ENCODE measurements at places on chromosomes 4 and X.

DNA sequence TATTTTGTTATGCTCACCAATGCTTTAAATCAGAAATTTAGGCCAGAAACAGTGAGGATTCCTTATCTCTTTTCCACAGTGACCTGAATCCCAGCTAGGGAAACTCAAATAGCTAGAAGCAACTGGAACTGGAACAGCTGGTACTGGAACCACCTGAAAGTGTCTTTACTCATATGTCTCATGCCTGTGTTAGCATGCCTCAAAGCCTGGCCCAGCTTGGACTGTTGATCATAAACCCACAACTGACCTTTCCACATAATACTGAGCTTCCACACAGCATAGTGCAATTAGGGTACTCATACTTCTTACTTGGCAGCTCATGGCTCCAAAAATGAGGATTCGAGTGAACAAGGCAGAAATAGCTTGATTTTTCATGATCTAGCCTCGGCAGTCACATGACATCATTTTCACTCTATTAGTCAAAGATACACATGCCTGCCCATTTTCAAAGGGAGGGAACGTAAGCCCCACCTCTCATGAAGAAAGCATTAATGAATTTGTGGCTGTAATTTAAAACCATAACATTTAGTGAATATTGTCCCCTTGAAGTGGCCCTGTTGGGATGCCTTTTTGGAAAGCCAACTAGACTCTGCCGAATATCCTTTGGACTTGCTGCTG lies 80.8 kb upstream of the ACSL1 start:
- DNase-seq = no peak

GRCh38 chrX:6372981-6373380 lies 144.3 kb upstream of the NLGN4X start:
- no peak for DNase-seq

DNA sequence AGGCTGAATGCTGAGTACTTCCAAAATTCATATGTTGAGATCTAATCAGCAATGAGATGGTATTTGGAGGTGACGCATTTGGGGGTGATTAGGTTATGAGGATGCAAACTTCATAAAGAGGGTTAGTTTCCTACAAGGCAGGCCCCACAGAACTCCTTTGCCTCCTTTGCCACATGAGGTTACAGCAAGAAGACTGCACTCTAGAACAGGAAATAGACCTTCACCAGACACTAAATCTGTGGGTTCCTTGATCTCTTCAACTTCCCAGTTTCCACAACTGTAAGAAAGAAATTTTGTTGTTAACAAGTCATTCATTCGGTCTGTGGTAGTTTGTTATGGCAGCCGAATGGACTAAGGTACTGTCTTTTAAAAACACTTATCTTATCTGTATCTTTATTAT lies 681.9 kb upstream of the HS3ST1 start:
- no peak for DNase-seq

DNA sequence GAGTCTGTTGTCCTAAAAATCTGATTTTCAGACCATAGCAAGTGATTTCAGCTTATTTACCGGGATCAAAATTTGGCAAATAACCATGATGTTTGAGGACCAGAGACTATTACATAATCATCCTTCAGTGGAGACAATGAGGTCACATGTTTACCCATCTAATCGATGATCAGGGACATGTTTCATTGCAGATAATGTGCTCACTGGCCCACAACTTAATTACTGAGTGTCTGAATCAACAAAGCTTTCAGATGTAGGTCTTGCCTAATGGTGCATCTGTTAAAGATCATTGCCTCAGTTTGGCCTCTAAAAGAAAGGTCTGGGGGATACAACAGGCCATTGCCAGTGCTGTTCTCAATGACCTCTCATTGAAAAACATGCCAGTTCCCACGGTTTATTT lies 42.8 kb upstream of the KLHL34 start:
- DNase-seq = no peak

GRCh38 chr4:123479944-123480343 lies 83.3 kb downstream of the SPRY1 start:
- DNase-seq = no peak

- DNase-seq = no peak
Measured at GRCh38 chrX:66625525-66625924, 13.4 kb downstream of the EDA2R start.

- no peak for DNase-seq
Measured at GRCh38 chr4:2725380-2725779, 30.8 kb downstream of the TNIP2 start.

DNA sequence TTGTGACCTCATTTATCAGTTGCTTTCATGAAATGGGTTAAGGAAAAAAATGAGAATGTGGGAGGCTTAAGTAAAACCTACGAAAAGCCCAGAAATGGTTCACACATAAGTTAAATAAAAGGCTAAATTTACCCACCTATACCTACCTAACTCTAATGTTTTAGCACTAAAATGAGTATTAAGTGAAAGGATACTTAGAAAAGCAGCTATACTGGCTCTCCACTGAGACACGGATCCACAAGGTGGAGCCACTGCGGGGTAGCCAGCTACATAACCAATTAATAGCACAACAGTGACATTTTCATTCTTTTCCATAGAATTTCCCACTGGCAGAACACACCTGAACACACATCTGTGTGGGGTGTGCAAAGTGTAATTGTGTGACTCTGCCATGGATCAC lies 101.9 kb downstream of the MAML3 start:
- no peak for DNase-seq

- no peak for DNase-seq
Measured at GRCh38 chr4:159145992-159146330, 43.1 kb downstream of the RAPGEF2 start.

- no peak for DNase-seq
Measured at GRCh38 chr4:54746218-54746617, 88.5 kb downstream of the KIT start.

- DNase-seq = no peak
Measured at GRCh38 chr4:8939160-8939839, 67.7 kb upstream of the HMX1 start.

DNA sequence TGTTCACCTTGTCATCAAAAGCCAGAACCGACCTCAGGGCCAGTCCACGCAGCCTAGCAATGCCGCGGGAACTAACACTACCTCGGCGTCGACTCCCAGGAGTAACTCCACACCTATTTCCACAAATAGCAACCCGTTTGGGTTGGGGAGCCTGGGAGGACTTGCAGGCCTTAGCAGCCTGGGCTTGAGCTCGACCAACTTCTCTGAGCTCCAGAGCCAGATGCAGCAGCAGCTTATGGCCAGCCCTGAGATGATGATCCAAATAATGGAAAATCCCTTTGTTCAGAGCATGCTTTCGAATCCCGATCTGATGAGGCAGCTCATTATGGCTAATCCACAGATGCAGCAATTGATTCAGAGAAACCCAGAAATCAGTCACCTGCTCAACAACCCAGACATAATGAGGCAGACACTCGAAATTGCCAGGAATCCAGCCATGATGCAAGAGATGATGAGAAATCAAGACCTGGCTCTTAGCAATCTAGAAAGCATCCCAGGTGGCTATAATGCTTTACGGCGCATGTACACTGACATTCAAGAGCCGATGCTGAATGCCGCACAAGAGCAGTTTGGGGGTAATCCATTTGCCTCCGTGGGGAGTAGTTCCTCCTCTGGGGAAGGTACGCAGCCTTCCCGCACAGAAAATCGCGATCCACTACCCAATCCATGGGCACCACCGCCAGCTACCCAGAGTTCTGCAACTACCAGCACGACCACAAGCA lies 898 bp downstream of the UBQLN2 start:
- DNase-seq = peak; percentile 23

GRCh38 chr4:151728006-151728405 lies 32.8 kb downstream of the GATB start:
- no peak for DNase-seq

DNA sequence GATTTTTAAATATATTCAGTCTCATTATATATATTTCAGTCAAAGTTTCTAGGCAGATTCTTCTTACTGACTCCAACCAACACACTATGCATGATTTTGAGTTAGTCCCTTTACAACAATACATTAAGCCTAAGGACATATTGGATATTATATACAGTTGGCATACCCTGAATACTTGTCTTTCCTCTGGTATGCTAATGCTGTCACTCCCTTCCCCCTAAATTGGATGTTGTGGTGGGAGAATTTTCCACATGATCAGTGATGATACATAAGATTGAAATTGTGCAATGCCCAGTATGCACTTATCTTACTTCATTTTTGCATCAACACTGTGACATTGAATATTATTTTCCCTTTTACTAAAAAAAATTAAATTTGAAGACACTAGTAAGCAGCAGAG lies 935.2 kb downstream of the PCDH7 start:
- no peak for DNase-seq

DNA sequence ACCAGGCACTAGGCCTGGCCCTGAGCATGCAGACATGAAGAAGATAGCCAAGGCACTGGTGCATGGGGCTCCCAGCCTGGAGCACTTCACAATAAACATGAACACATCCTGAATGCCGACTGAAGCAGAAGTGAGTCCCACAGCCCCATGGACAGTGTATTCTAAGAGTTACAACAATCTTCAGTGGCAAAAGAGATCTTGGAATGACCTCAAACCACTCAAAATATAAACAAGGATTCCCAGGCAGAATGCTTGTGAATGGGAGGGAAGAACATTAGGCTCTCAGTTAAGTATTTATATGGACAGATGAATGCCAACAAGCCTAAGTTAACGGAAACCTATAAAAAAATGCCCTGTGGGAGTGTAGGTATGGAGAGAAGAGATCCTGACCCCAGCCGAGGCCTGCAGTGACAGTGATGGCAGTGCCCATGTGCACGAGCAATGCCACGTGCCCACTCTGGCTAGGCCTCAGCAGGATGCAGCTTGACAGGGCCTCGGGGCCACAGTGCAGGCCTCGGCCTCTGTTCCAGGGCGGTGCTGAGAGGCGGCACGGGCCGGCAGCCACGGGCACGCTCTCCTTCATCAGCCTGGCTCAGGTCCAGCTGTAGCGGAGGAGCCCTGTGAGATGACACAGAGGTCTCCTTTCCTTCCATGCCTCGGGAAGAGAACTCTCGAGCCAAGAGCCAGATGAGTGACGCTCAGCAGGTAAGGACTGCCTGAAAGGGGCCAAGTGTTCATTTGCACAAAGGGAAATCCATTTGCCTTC lies 49.2 kb downstream of the IRF2 start:
- no peak for DNase-seq

GRCh38 chrX:105822138-105823091 lies at the start of gene NRK:
Gene NRK, plus strand, starts transcription at chrX:105822539. Its CDS starts 307 bp downstream, at chrX:105822846.
- no peak for DNase-seq

DNA sequence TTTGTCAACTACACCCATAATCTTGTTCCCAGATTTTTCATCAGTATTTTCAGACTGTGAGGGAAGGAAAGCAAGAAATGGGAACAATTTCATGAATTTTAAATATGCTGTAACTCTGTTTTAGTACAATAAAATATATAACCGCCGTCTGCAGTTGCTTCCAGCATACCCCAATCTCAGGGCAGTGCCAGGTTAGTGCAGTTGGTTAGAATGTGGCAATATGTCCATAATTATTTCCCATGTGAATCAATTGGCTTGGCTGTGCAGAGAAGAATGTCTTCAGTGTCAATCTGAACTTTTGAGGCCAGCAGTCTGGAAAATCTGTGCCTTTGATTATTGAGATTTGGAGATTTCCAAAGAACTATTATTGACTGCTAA lies 5.0 kb upstream of the MMAA start:
- DNase-seq = no peak

GRCh38 chrX:114650351-114650750 lies 66.5 kb downstream of the HTR2C start:
- no peak for DNase-seq

DNA sequence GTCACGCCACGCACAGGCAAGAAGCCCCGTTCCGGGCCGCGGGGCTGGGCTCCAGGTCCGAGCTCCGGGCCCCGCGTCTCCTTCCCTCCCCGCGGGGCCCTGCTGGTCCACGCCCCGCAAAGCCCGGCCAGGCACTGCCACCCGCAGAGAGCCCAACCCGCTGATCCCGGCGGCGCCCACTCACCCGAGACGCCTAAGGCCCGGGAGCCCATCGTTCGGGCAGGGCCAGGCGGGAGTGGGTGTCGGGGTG lies 870 bp downstream of the PDZD4 start:
- no peak for DNase-seq

DNA sequence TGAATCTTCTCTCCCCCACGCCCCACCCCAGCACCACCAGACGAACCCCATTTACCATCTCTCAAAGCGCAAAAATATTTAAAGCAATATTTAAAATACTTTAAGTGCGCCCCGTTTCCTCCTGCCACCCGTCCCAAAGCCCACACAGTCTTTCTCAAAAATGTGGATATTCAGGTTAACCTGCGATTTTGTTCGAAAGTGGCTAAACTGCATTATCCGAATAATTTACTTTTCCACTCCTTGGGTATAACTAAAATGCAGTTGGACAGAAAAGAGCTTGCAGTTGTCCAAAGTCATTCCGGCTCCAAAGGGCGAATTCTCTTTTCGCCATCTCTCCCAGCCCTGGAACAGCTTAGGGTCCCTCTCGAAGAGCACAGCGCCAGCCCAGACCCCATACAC lies 662 bp downstream of the SMIM43 start:
- DNase-seq = no peak

DNA sequence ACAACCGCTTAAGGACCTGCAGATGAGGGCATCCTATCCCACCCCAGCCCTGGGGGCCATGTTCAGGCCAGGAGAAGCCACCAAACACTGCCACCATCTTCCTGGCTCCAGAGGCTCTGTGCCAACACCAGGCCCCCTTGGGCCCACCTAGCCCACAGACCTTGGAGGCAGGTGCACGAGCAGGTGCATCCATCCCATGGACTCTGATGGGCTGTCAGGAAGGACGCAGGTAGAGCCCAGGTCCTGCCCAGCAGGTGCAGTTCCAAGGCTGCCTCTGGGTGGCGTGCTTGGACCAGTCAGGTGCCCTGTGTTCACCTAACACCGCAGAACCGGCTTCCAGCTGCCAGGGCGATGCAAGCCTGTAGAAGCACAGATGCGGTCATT lies 22.8 kb upstream of the PDE6B start:
- peak; percentile 78 for DNase-seq

GRCh38 chr4:106149026-106149425 lies 167.0 kb downstream of the TBCK start:
- no peak for DNase-seq

GRCh38 chr4:25343671-25344070 lies 31.1 kb downstream of the ZCCHC4 start:
- no peak for DNase-seq

DNA sequence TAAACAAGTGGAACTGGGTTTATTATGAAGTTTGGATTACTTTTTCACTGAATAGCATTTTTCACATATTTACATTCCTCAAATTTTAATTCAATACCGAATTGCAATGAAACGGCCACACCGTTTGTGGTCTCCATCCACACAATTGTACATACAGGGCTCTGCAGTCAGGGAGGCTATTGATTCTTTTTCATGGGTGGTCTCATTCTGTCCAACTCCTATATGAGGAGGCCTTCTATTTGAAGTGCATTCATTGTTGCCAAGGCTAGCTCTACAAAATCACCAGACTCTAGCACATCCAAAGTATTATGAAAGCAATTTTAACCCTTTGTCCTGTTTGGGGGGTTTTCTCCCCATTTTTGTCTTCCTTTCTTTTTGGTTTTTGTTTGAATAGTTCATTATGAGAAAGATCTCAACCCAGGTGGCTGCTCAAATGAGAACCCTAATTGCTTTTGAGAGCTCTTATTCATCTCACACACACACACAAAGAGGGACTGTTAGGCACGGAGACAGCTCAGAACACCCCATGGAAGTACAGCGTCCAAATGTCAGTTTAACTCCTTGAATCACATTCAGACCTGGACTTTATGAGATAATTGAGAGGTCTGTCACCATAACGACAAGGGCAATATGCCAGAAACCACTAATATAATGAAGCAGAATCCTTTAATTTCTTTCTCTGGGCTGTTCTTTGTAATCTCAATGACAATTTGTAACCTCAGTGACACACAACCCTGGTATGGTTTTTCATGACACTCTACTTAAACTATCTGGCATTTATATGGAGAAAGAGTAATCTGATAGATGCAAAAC lies 79.4 kb downstream of the NLGN4X start:
- no peak for DNase-seq

- DNase-seq = no peak
Measured at GRCh38 chr4:13329340-13329850, 154.7 kb downstream of the RAB28 start.

All from stimulated activated CD4-positive, alpha-beta T cell treated with anti-CD3 and anti-CD28 coated beads, Interleukin-2, amount 100 ng/mL, for 48 hours (primary cell).